Activated gamma-delta T cell treated with Interleukin-2 at 50 U/mL for 16 hours (primary cell): ENCODE measurements at places on chromosomes 6 and 20.

- DNase-seq: no peak
Observed at GRCh38 chr20:41064377-41064776, 35.8 kb downstream of the TOP1 start.

- DNase-seq: no peak
Observed at GRCh38 chr6:138004430-138005287, 102.6 kb downstream of the PERP start.

DNA sequence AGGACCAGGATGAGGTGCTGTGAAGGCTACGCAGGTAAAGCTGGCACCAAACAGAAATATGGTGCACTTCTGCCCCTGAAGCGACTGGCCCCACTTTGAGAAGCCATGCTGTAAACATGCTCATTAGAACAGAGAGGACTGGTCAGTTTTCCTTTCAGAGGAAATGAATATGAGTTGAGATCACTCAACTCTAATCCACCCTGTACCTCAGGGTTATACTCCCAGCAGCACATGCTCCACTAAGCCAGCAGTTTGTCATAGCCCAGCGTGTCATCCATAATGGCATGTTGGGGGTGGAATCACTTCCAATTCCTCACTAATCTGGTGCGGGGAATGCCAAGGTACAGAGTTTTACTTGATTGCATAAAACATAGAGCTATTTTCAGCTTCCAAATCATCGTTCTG, 98.1 kb downstream of the HIVEP2 start:
- no peak for DNase-seq

GRCh38 chr6:50823094-50823920, 4.6 kb downstream of the TFAP2B start:
- DNase-seq: no peak

DNA sequence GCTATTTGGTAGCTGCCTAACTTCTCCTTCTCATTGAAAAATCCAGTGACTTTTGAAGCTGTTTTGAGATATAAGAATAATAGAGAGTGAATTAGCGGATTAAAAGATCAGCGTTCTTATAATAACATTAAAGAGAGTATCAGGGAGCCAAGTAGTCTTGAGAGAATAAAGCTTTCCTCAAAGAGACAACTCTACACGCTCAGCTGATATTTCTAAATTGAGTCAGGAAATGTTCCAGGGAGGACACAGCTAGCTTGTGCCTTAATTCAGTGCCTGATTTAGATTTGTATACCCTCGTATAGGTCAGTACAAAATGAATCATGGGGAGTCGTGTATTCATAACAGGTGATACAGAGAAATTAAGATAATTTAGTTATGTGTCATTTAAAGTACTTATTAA, 75.1 kb upstream of the QKI start:
- no peak for DNase-seq

- no peak for DNase-seq
Observed at GRCh38 chr6:24396824-24397223, 5.9 kb upstream of the MRS2 start.

- DNase-seq: no peak
Observed at GRCh38 chr6:45704056-45704800, 311.4 kb downstream of the CLIC5 start.

- DNase-seq: peak; percentile 71
Observed at GRCh38 chr6:24720131-24720603, 1.2 kb upstream of the C6orf62 start.

- no peak for DNase-seq
Observed at GRCh38 chr6:13838616-13839015, 24.3 kb upstream of the MCUR1 start.

GRCh38 chr6:89458704-89459103, 25.8 kb downstream of the ANKRD6 start:
- no peak for DNase-seq

- peak; percentile 30 for DNase-seq
Observed at GRCh38 chr20:37345339-37346235, at the start of gene SRC. TSS of gene SRC (plus strand) at chr20:37346140. CDS start at chr20:37384154, 38,014 bp downstream.

- DNase-seq: no peak
Observed at GRCh38 chr6:15020119-15020770, 225.6 kb upstream of the JARID2 start.

- DNase-seq: no peak
Observed at GRCh38 chr6:167559675-167560479, 235.0 kb downstream of the TTLL2 start.

DNA sequence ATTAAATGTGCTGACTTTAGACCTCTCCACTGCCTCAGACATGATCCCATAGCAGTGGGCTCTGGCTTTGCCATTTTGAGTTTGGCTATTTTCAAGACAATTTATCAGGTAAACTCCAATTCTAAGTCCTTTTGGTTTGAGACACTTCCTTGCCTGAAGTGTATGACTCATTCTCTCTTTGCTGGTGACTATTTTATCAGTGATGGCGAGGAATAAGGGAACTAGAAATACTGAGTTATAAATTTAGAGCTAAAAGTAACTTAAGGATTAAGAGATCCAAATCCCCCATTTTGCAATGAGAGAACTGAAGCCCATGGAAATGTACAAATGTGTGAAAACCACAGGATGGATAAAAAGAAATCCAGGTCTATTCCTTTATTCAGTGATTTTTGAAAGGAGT, 30.9 kb upstream of the CD83 start:
- DNase-seq: no peak

DNA sequence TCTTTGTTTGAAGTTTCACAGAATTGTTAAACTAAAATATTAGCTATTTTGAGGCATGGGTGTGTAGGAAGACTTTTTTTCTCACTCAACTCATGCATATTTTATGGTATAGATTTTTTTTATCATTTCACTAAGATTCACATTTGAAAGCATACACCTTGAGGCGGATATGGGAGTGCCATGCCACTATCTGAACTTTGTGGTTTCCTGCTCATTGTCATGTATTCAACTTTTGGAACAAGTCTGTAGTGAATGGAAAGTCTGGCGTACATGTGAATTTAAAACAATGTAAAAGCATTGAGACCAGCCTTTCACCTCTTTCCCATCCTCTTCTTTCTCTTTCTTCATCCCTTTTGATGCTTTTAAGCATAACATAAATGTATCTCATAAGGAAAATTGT, 147.9 kb downstream of the TPBG start:
- DNase-seq: no peak

- no peak for DNase-seq
Observed at GRCh38 chr6:117326396-117326795, 61.0 kb downstream of the VGLL2 start.

DNA sequence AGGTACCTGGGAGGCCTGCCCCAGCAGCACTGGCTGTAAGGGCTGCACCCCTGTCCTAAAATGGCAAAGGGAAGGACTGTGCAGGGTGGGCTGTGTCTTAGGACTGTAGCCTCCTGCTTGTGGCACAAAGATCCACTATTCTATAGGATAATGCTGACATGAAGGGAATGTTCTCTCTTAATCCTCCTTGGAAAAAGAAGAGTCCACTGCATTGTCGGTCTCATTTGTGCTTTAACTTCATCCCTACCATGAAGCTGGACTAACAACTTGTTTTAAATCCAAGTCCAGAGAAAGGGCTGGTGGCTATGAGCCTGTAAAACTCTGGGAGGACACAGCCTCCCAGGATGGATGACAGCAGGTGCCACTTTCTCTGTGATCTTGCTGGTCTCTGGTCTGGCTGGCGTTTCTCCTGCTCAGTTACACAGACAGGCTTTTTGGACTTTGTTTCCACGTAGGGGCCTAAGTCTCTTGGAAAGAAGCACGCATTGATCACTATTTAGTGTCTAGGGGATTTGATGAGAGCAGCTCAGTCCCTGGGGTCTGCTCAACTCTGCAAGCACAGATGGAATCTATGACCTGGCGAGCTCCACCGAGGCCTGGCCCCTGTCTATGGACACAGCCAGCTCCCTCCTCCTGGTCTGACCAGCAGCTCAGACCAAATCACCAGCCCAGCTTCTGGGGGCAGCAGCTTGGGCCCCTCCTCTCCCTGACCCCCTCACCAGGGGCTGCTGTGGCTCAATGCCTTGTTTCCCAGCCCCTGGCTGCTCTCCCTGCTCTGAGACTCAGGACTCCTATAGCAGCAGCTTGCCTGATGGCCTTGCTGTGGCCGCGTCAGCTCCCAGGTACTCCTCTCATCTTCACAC, 4.8 kb downstream of the CST3 start:
- no peak for DNase-seq

DNA sequence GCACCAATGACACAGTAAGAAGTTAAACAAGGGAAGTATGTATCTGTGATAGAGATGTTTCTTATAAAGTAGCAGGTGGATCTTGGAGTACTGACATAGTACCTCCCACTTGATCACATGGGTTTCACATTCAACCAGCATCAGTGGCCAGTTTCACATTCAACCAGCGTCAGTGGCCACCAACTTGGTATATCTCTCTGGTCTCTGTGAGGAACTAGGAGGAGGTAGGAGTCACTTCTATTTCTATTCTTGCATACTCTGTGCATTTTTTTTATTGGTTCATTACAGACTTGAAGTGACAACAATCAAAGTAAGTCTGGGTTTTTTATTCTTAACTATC, 200.3 kb upstream of the SIM1 start:
- DNase-seq: no peak

DNA sequence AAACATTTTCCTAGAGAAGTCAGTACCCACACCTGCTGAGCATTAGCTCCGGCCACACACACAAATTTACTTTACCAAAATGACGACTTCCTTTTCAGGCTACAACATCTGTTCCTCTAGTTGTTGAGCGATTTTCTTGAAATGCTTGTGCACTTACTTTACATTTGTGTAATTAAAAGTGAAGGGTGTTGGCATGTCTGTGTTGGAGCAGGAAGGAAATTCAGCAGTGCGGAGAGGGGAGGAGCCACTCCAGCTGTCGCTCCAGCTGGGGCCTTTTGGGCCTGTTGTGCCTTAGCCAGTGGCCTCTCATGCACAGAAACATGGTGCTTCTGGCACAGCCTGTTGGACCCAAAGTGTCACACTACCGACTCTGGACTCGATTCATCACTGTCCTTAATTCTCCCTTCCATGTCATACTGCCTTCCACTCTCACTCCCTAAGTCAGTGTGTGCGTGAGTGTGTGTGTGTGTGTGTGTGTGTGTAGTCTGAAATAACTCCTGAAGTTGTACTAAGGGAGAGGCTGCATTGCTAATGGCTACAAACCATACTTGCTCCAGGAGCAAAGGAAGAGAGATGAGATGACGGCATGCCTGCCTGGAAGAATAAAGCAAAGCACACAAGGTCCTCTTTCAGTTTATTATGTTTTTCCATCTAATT, 191.8 kb upstream of the ARG1 start:
- no peak for DNase-seq

DNA sequence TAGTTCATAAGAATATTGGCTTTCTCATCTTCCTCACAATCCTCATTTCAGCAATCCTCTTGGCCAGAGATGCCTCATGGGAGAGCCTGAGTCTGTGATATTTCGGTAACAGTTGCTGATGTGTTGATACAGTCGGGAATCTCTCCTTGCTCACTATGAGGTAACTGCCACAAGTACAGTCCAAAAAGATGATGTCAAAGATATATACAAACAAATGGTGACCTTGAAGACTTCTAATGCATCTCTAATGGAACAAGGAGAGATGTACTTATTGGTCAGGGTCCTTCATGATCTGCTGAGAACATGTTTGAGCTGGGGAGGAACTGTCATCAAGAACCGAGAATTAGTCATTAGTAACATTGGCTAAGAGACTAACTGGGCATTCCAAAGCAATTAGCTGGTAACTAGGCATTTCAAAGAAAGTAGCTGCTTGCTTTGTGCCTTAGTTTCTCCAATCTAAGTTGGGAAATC, 56.1 kb downstream of the FILIP1 start:
- no peak for DNase-seq

DNA sequence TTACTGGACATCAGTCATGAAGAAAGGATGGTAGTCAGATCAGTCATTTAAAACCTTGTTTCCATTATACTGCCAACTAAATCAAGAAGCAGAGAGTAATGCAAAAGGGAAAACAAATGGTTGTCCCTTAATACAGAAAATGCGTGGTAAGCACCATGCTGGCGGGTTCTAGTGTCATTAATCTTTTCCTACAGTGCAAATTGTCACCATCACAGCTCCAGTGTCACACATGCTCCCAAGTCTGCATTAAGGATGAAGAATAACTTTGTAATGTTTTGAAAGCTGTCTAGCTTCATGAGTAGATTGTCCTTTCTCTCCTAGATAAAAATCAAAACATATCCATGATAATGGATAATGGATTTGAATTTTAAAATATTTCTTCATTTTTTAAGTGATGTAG, 735.6 kb downstream of the EPHA7 start:
- no peak for DNase-seq

- no peak for DNase-seq
Observed at GRCh38 chr6:17446713-17447112, 53.3 kb downstream of the CAP2 start.

DNA sequence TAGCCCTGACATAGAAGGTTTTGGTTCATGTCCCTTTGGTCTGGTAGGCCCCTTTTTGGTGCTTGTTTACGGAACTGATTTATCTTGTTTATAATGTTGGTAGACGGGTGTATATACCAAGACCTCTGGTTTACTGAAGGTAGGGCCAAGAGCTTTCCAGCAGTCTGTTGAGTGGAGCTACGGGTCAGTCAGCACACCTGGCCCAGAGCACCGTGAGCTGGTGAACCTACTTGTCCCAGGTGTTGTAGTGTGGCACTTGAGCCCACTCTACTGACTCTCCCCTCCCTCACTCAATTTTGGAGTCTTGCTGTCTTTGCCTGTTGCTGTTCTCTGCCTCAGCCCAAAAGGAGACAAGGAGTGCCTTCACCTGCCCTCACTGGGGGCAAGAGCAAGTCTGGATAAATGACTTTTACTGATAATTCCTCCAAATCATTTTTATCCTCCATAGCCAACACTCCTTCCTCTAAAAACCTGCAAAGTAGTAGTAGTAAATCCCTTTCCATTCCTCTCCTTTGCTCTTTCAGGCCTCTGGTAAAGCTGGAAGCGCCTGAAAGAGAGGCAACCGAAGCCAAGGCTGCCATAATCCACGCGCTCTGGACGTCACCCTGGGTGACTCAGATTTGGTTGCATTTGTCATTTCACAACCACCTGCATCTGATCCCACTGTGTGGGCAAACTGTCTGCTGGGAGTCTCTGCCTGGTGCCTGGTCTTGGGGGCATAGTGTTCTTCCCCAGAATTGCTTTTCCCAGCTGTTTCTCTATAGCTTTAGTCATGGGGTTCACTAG, 22.2 kb downstream of the RREB1 start:
- no peak for DNase-seq

DNA sequence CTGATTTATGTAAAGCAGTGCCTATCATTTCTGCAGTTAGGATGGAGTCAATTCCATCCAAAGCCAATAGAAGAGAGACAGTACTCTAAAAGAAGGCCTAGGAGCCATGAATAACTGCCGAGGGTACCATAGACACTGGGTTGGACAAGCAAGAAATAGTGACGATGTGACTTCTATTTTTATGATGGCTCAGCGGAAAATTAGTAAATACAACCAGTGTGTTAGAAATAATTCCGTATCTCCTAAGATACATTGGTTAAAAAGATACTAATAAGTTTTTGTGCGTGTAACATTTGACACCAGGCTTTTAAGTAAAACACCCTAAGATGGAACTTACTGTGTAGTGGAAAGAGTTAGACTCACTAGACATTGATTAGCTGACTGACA, 45.6 kb upstream of the MOXD1 start:
- no peak for DNase-seq

DNA sequence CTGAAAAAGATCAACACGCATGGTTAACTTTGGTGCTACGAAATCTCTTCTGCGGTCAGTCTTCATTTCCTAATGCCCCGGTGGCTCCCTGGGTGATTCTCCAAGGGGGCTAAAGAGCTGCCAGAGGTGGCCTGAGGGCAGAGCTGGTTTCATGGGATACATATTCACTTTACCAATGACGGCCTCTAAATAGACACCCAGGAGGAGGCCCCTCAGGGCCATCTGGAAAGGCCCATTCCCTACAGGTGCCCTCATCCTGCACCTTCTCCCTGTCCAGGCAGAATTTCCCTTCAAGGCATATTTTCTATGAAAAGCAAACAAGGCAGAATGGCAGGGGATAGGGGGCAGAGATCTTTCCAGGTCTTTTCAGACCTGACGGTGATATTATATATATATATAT, 12.5 kb downstream of the BNIP5 start:
- DNase-seq: no peak
